ENCODE measurements at places on chromosomes 6 and 20.

DNA sequence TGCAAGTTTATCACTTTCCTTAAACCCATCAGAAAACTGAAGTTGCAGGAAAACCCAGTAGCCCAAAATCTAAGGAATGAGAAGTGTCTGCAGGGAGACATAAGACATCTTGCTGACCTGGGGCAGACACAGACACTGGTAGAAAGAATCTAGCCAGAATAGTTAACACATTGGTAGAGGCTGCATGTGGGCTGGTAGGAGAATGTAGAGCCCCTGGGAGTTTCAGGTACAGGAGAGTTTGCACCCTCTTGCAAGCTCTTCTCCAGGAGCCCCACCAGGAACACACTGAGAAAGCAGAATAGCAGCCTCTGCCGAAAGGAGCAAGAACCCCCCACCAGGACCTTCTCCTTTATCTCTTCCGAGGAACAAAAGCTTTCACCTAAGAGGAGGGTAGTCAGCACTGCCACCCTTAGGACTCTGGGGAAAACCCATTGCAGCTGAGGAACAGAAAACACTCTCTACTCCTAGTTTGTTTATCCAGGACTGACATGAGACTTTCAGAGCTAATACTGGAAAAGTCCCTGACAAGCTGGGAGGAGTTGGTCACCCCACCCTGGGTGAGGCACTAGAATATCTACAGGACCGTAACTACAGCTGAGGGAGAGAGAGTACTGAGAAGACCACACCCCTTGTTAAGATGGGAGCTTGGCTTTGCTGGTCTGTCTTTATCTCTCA, 10.5 kb upstream of the OGFRL1 start:
- no peak for DNase-seq

- DNase-seq, result no peak
Measured at GRCh38 chr6:128131566-128131965, 230.7 kb upstream of the THEMIS start.

DNA sequence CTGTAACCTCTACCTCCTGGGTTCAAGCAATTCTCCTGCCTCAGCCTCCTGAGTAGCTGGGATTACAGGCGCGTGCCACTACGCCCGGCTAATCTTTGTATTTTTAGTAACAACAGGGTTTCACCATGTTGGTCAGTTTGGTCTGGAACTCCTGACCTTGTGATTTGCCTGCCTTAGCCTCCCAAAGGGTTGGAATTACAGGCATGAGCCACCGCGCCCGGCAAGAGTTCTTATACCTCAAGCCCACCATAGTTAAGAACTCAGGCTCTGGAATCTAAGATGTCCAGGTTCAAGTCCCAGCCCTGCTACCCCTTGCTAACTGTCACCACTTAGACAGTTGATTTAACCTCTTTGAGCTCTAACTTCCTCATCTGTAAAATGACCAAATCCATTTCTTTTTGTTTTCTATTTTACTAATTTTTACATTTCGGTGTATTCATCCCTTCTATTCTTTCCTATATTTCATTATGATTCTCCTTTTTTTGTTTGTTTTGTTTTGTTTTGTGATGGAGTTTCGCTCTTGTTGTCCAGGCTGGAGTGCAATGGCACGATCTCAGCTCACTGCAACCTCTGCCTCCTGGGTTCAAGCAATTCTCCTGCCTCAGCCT, 104.8 kb upstream of the ZNF217 start:
- DNase-seq, result no peak

DNA sequence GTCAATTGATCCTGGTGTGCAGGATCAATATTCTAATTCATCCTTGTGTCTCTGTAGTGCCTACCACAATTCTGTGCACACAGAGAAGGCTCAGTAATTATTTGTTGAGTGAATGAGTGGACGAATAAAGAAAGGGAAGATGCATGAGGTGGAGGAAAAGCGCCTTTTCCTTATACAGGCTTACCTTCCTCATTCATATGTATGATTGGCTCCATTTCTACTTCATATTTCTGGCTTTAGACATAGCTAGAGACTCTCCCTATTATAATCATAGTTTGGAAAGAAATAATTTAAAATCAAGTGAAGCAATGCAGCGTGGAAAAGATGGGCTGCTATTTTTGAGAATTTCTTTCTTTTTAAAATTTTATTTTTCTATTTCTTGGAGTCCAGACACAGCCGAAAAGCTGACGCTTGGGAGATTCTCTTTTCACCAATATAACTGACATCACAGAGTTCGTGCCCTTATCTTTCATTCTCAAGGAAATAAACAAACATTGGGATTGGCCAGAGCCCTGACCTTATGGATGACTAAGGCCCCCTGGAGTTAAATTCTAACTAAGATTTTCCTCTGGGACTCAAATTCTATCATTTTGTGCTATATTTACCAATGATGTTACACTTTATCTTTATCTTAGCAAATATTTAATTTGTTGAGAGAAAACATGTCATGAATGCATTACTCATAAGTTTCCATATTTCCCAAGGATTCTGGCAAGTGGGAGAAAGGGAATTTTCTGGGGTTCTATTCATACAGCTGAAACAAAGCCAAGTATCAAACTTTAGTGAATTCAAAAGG, 48.1 kb downstream of the PRL start:
- no peak for DNase-seq

DNA sequence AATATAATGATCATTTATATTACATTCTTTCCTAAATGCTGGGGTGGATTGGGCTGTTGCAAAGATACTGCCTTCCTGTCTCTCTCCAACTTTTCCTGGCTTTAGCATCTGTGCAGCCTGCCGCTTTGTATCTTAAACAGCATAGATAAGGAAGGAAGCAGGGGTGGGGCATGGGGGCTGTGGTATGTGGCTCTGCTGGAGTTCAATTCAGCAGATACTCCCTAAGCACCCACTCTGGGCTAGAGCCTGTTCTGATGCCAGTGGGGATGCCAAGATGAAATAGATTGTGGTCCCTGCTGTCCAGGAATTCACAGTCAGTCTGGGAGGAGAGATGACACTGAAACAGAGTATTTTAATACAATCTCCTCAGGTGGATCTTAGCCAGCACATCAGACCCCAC, 56.8 kb downstream of the EIF2S2 start:
- no peak for DNase-seq

- no peak for DNase-seq
Measured at GRCh38 chr20:51574248-51575033, 31.9 kb upstream of the NFATC2 start.

GRCh38 chr6:151716526-151716932, 91.0 kb upstream of the ESR1 start:
- no peak for DNase-seq

GRCh38 chr6:7723041-7723447, 2.9 kb upstream of the BMP6 start:
- peak; percentile 32 for DNase-seq

GRCh38 chr20:20520776-20521175, 152.9 kb downstream of the INSM1 start:
- no peak for DNase-seq

GRCh38 chr6:45209762-45210161, 118.4 kb upstream of the RUNX2 start:
- no peak for DNase-seq

DNA sequence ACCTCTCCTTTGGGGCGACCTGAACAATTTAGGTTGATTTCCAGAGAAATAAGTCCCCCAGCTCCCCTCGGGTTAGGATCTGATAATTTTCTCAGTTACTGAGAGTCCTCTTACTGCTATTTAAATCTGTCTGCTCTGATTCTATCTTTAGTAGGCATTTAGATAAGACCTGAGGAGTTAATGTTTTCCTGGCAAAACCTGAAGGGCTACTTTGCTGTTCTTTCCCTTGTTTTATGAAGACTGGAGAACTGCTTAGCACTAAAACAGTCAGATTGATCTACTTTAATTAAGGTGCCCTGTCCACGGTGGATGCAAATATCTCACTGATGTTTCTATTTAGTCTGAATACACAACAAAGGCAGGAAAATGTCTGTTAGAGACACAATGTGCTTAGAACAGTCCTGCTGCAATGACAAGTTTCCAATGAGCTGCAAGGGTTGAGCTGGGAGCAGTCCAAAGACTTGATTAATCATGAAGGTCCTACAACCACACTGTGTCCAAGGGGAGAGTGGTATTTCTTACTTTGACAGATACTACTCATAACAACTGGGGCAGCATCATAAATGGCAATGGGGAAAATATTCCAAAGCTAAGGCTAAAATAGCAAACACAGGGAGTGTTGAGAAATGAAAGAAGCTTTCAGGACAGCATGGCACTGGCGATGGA, 15.7 kb downstream of the ADTRP start:
- no peak for DNase-seq

DNA sequence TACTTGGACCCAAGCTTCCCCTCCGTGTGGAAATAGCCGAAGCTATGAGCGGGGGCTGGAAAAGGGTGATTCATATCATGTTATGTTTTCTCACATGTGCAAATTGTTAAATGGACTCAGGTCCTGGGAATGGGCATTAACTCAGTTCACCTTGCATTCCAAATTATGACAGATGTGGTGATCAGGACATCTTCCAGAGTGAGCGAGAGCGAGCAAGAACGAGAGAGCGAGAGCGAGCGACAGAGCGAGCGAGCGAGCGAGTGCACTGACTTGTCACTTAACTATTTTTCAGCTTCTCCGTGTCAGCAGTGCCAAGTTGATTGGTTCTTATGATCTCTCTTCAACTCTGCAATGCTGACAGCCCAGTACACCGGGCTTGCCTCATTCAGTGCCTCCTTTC, 437.4 kb upstream of the NRSN1 start:
- no peak for DNase-seq
